IPS-NIHi11 (cell line): ENCODE measurements at places on chromosomes 4 and X.

DNA sequence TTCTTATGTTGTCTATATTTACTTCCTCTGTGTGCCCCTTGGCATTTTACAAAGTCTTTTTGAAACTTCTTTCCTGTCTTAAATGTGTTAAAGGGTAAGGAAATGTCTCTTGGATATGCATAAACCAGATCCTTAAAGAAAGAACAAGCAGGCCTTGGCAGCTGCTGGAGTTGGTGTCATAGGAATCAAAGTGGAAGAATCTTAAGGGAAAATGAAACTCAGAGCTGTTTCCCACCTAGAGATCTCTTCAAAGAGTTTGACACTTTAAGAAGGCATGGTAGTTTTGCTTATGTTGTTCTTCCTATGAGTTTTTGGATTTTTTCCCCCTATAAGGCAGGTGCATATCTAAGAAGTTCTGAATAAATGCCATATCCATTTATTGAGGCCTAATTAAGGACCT is 37.0 kb upstream of the CWH43 start:
- no peak for DNase-seq

DNA sequence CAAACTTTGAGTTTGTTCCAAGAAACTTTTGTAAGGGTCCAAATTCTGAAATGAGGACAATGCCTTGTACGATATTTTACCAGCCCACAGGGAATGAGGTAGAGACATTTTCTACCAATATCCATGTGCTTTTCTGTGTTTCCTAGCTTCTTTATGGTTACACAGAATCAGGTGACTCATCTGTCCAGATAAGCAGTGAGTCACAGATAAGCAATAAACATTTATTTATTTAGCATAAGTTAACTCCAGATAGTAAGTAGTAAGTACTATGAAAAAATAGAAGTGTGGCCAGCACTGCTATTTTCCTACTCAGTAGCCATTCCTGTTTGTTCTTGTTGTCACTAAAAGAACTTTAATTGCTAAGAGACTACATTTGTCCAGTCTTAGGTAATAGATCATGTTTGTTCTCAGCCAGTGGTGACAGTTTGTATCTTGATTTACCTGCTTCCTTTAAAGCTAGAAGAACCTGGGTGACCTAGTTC is 7.4 kb downstream of the AFF1 start:
- no peak for DNase-seq

- no peak for DNase-seq
Measured at GRCh38 chrX:31706466-31706865, 634.6 kb upstream of the FTHL17 start.

- DNase-seq = no peak
Measured at GRCh38 chrX:114710571-114710970, 126.7 kb downstream of the HTR2C start.

DNA sequence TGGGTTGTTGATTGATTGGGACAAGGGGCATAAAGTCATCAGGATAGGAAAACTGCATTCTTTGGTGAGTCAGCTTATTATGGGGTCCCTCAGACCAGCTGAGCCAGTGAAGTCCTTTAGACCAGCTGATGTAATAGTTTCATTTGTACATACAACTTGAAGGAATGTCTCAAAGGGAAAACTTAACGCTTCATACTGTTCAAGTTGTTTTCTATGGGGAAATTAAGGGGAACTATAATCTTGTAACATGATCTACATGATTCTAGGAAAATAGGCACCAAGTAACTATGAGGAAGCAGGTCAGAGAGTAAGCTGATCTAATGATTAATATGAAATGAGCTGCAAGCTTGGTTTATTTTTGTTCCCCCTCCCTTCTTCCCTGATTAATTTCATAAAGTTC is 175.1 kb upstream of the GRID2 start:
- DNase-seq = no peak

GRCh38 chrX:49058794-49059193 is at the start of gene CCDC120:
CCDC120 (plus strand) TSS chrX:49058999; CDS start chrX:49062042, 3,043 bp downstream.
- peak; percentile 68 for DNase-seq

DNA sequence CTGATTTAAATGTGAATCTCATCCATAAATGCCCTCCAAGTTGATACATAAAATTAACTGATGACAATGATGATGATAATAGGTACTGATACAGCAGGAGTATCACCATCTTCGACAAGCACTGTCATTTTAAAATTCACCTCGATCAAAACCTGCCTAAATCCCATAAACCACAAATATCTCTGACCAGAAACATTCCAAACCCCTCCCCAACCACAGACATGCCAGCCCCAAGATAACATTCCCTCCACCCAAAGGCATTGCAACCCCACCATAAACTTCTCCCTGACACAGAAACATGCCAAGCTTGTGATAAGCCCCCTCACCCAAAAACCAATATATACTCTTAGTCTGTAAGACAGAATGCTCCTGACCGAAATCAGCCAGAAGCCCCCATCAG is 63.7 kb upstream of the WDFY3 start:
- DNase-seq = no peak

GRCh38 chr4:131764730-131765129 is 1384.4 kb upstream of the PCDH10 start:
- no peak for DNase-seq

- no peak for DNase-seq
Measured at GRCh38 chrX:39805022-39805421, 292.7 kb downstream of the BCOR start.

DNA sequence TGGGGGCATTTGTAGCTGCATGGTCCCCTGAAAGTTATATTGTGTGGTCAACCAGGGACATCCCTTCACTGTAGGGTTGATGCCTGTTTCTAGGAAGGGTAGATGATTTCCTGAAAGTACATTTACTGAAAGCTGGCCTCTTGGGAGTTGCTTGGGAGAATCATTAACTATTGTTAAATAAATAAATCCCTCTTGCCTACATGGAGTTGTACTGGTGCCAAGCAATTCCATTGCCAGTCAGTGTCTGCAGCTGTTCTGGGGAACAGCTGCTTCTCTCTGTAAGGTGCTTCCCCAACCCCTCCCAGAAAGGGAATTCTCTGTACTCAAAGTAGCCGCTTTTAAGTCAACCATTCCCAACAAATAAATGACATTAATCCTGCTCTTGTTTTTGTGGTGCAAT is 51.1 kb downstream of the C4orf51 start:
- no peak for DNase-seq

GRCh38 chr4:136751556-136751955 is 780.7 kb downstream of the PCDH18 start:
- DNase-seq = no peak

GRCh38 chr4:154184238-154184637 is 307.4 kb downstream of the DCHS2 start:
- DNase-seq = peak; percentile 11
